Activated T-helper 1 cell treated with anti-CD3 and anti-CD28 coated beads, Interleukin-2, amount 50 U/mL, for 16 hours (primary cell): ENCODE measurements at places on chromosomes 6 and 20.

GRCh38 chr20:35260426-35260825, 17.5 kb downstream of the MMP24OS start:
- no peak for DNase-seq

DNA sequence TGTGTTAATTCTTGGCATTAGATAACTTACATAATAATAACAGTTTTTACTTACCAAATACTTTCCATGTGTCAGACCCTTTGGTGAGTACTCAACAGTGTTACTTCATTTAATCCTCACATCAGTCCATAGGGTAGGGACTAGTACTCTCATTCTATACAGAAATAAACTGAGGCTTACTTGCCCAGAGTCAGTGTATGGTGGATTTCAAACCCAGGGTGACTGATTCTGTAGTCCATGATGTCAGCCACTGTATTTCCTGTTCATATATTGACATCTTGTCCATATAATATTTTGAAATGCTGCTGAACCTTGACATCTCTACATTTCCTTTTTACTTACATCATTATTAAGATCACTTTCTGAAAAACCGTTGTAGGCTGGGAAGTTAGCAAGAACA, 2.5 kb upstream of the PNLDC1 start:
- DNase-seq = no peak

DNA sequence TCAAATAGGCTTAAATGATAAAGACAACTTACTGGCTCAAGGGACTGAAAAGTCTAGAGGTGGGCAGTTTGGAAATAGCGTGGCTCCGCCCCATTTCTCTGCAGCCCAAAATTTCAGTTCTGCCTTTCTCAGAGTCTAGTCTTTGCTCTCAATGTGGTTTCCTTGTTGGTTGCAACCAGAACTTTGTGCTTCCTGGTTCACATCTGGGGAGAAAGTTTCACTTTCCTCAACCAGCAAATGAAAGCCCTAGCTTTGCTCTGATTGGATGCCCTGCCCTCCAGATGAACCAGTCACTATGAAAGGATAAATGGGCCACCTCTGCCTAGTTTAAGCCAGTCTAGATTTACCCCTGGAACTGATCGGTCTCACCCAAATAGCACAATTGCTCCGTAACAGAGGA, 14.9 kb downstream of the SYCP2L start:
- DNase-seq = no peak

GRCh38 chr20:45461225-45461624, 8.3 kb upstream of the WFDC2 start:
- DNase-seq = no peak

GRCh38 chr6:33875696-33876095, 71.9 kb upstream of the MLN start:
- DNase-seq = no peak

DNA sequence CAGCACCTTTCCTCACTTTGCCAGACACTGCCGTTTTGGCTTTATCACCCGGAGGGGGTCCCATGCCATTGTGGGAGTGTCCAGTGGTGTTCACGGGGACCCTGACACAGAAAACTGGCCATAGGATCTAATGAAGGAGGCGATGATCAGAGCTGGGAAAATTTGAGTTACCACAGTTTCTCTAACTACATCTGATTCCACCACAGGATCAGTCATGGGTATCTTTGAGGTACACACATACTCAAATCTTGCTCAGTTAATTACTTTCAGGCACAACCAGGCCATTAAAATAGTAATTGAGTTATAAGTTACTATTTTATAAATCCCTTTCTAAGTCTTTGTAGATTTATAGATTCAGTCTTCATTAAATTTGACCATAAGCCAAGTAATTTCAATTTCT, 215.1 kb downstream of the PRL start:
- DNase-seq = no peak

- no peak for DNase-seq
Measured at GRCh38 chr6:124903797-124904196, 58.4 kb upstream of the RNF217 start.

DNA sequence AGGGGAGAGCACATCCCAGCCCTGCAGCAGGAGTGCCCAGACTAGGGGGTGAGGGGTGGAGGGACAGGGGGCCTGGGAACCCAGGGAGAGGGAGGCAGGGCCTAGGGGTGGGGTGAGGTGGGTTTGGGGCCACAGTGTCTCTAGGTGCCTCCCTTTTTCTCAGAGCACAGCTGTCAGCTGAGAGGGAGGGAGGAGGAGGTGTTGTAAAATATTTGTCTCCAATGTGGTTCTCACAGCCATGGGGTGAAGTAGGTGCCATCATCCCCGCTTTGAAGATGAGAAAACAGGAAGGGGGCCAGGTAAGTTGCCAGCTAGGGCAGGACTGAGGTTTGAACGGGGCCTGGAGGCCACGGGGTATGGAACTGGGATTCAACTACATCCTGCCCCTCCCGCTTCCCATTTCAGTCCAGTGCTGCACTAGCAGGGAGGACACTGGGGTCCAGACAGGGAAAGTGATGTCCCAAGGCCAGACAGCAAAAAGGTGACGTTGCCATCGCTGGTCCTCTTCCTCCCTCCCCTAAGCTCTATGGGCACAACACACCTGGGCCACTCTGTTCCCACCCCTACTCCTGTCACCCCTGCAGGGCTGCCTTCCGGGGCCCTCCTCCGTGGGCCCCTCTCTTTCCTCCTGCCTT, 20.3 kb downstream of the PACSIN1 start:
- no peak for DNase-seq

GRCh38 chr6:107534571-107535141, 44.7 kb downstream of the SOBP start:
- DNase-seq = no peak

GRCh38 chr6:37965964-37966676, 146.6 kb downstream of the ZFAND3 start:
- DNase-seq = no peak

- no peak for DNase-seq
Measured at GRCh38 chr6:24272553-24272952, 85.3 kb downstream of the DCDC2 start.

- DNase-seq = no peak
Measured at GRCh38 chr6:70980727-70981126, 23.9 kb upstream of the B3GAT2 start.

GRCh38 chr20:37282556-37282955, 6.9 kb upstream of the MANBAL start:
- DNase-seq = no peak

DNA sequence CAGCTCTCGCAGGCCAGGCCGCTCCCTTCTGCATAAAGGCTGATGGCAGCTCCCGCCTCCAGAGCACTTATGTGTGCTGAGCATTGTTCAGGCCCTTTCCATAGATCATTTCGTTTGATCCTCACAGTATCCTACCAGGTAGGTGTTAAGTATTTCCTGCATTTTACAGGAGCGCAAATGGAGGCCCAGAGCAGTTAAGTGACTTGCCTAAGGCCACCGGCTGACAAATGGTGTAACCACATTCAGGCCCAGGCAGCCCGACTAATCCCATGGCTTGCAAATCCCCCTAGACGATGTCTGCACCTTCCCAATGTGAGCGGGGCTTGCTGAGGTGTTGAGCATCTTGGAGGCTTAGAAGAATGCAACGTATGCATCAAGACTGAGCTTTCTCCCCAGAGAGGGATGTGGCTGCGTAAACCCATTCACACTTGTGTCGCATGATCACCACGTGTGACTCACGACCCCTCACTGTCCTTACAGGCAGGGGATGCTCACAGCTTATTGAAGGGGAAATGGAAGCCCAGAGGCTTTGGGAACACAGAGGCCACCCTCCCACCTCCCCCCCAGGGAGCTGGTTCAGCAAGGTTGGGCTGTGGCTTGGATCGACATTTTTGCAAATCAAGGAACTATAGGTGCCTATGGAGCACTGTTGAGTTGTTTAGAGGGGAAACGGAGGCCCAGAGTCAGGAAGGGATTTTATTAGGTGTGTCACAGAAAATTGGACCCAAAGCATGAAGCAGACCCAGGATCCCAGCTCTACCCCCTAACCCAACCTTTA, 7.0 kb downstream of the BPIFB2 start:
- DNase-seq = no peak

GRCh38 chr6:27066802-27067201, 180.7 kb upstream of the PRSS16 start:
- no peak for DNase-seq

GRCh38 chr6:167719920-167720319, 106.8 kb upstream of the AFDN start:
- no peak for DNase-seq

- no peak for DNase-seq
Measured at GRCh38 chr6:131840936-131841583, 33.2 kb downstream of the ENPP1 start.

DNA sequence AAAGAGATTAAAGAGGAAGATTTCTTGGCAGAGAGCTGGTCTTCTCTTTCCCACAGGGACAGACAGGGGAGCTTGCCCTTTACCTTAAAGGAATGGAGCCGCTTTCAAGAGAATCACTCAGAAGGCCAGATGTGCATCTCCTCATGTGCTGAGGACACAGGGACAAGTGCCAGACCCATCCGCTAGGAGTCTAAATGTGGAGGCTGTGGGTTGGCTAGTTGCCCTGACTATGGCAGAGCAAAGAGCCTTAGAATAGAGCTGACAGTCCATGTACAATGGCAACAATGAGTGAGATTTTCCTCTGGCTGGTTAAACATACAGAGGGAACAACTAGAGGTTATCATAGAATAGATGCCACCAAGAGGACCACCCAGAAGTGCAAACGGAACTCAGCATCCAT, 7.3 kb upstream of the DOK5 start:
- DNase-seq = no peak

DNA sequence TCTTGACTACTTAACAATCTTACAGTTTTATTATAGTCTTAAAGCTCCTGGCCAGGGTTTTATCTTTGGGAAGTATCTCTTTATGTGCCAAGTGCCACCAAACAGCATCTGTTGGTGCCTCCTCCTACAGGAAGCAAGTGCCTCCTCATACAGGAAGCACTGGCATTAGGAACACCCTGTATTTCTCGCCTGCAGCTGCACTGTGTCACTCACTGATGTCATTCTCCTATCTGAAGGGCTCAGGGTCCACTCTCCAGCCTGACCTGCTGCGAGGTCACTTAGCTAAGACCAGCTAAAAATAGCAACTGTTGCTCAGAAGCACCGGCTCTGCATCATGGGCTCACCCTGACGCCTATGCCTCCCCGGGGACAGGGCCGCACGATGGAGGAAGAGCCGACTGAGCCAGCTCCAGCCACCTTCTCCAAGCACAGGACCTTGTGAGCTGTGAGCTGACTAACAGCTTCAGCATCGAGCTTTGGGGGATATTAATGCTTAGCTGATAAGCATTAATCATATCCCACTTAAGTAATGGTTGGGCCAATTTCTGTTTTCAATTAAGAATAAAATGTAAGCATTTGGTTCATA, 66.3 kb upstream of the CD93 start:
- DNase-seq = no peak

DNA sequence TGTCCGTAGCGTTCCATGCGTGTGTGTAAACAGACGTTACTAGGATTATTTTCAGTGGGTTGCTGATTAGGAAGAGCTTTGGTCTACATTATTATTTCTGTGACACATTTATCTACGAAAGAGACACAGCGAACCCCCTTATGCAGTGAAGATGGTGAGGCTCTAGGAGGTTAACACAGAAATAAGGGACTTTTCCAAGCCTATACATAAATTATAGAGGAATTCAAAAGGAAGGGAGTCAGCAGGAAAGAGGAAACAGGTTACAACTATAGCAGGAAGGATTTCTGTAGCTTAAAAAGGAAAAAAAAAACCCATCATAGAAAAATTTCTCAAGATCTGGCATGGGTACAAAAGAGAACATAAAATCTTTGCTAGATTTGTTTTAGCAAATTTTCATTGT, 12.9 kb upstream of the RPS6KA2 start:
- no peak for DNase-seq

DNA sequence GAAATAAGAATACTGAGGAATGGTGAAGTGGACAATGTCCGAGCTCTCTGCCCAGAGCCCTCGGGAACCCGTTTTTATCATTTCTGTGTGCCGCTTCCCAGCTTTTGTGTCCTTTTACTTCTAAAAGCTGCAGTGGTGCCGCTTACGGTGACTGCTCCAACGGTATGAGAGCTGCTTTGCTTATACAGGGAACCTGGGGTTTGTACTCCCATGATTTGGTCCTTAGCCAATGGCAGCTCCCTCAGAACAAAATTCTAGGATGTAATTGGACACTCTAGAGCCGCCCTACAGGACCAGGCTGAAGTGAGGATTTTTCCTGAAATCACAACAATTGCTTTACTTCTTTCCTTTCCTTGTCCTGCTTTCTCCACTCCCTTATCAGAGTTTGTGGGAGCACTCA, 24.2 kb upstream of the PCSK2 start:
- no peak for DNase-seq

DNA sequence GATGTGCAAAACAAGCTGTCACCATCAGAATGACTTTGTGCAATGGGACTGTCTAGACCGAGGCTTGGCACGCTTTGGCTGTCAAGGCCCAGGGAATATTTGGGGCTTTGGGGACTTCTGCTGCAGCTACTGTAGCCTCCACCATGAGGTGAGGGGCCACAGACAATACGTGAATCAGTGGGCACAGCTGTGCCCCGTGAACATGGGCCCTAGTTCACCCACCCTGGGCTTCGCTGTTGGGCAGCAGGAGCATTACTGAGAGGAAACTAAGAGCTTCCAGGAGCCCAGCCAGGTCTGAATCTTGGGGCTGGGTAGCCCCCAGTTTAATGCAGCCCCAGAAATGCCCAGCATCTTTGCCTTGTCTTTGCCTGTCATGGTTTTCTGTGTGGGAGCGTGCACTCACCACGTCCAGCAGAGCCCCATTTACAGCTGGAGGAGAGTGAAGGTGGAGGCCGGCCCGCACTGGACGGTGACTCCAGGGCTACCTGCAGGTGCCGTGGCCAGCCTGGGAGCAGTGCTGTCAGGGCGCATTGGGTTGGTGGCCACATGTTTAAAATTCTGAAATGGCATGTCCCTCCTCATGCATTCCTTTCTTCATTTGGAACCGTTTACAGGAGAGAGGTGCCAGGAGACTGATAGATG, 34.7 kb downstream of the DUSP22 start:
- no peak for DNase-seq

GRCh38 chr20:57878786-57879424, 169.1 kb upstream of the PMEPA1 start:
- no peak for DNase-seq

GRCh38 chr6:117985916-117986315, 78.9 kb downstream of the SLC35F1 start:
- no peak for DNase-seq

- no peak for DNase-seq
Measured at GRCh38 chr6:88349511-88349910, 183.4 kb upstream of the CNR1 start.

- no peak for DNase-seq
Measured at GRCh38 chr6:115914098-115914497, 146.6 kb downstream of the FRK start.

DNA sequence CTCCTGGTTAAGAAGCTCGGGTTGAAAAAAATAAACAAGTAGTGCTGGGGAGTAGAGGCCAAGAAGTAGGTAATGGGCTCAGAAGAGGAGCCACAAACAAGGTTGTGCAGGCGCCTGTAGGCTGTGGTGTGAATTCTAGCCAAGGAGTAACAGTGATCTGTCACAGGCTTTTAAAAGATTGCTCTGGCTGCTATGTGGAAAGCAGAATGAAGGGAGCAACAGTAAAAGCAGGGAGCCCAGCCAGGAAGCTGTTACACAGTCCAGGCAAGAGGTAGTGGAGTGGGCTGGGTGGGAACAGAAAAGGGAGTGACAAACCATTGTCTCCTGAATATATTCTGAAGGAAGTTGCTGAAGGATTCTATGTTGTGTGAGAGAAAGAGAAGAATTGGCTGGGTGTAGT, 2.0 kb downstream of the HFE start:
- no peak for DNase-seq

- no peak for DNase-seq
Measured at GRCh38 chr6:131949909-131950766, 1.0 kb downstream of the CCN2 start.
